Fibroblast of villous mesenchyme (primary cell): ENCODE measurements at places on chromosomes 6 and 20.

DNA sequence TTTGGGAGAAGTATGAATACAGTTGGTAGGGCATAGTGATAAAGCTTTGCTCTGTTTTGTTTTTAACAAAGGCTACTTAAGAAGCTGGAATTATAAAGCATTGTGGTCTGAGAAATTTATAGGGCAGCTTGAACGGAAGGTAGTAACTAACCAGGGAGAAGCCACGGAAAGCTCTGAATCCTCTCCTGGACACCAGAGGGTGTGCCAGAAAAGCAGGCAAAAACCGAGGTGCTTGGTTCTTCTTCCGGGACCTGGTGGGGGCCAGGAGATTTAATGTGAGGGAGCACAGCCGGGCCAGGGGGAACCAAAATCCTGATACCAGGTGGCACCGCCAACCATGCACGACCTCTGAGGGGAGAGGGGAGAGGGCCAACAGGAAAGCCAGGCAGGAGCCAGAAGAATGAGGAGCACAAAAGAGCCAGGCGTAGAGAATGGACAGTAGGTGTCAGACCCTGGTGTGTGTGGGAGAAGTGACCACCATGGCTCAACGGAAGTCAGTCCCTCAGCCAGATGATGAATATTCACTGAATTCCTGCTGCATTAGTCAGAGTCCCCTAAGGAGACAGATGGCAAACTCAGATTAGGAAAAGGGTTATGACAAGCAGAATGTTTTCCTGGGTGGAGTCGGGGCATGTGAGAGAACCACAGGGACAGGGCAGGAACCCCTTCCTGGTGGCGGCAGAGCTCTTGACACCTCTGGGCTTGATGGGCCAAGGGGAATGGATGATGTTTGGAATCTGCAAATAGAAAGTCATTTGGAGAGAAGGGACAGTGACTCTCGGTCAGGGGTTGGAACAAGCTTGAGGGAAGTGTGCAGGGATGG lies 262.3 kb downstream of the ZNF217 start:
- DNase-seq = peak; percentile 49

DNA sequence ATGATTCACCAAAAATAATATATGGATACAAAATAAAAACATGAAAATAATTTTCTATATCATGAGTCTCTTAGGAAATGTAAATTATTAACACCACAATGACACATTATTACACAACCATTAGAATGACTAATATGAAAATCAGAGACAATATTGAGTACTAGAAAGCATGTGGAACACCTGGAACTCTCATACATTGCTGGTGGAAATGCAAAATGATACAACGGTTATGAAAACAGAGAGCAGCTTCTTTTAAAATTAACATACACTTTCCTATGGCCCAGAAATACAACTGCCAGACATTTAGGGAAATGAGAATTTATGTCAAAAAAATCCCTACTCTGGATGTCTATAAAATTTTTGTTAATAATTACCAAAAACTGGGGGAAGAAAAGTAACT lies 853.3 kb upstream of the MAN1A1 start:
- no peak for DNase-seq

DNA sequence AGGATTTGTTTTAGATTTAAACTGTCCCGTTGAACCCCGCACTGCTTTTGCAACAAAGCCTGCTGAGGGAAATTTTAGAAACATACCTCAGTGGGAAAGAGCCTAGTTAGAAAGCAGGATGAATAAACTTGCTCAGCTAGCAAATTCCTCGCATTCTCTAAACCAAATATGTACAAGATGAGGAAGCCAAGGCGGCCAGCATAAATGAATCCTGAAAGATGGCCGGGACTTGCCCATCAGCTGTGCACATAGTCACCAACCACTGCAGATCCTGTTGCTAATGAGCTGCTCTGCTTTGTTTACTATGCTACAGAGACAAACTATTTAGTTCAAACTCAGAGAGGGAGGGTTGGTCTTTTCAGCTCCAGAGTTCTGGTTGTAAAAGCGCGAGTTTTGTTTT lies 49.0 kb downstream of the TMEM170B start:
- DNase-seq = peak; percentile 83

DNA sequence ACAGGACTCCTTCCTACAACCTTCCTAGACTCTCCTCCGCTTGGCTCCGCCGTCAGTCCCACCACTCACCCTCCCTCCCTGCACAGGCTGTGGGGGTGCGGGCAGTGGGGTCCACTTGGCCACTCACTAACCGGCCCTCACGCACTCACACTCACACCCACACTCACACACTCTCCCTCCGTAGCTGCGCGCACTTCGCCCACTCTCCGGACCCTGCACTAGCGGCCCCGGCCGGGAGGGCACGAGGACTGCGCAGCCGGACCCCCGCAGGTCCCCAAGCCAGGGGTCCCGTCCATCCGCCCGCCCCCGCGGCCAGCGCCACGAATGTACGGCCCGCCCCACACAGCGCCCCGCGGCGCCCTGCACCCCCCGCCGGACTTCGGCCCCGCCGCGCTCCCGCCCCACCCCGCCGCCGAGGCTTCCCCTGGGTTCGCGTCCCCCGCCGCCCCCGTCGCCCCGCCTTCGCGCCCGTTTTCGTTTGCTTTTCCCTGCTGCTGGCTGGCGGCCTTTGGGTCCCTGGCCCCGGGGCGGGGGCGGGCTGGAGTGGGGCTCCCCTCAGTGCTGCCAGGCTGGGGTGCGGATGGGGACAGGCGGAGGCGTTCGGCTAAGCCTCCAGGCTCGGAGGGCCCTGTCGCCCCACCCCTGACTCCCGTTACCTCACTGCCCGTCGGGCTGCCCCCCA lies 23.0 kb upstream of the SLC22A7 start:
- no peak for DNase-seq

DNA sequence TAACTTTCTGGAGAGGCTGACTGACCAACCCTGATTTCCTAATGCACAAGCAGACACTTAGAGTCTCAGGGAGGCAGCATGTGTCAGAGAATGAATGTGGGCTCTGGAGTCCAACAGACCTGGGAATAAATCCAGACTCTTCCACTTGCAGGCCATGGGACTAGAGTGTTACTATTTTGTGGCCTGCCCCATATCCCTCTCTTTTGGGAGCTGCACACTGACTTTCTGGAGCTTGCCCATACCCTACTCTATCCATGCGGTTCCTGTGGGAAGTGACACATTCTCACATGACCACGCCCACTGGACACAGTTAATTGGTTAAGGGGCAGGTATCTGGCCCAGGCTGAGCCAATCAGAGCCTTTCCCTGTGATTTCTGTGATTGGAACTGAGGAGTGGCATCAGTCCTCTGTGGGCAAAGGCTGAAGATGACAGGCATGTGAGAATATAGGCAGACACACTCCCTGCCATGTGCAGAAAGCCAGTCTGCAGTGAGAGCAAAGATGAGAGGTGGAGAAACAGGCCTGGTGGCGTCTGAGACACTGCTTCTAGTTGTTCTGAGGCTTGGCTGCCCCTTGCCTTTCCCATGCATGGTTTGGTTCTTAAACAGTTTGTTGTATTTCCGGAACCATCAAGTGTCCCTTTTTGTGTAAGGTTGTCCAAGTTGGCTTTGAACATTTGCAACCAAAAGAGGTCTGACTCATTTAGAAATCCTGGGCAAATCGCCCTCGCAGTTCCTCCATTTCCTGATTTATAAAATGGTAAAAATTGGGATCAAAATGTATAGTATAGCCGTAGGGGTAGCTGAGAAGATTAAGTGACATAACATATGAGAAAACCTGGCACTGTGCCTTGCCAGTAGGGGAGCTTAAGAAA lies 125.6 kb downstream of the CDC5L start:
- no peak for DNase-seq

DNA sequence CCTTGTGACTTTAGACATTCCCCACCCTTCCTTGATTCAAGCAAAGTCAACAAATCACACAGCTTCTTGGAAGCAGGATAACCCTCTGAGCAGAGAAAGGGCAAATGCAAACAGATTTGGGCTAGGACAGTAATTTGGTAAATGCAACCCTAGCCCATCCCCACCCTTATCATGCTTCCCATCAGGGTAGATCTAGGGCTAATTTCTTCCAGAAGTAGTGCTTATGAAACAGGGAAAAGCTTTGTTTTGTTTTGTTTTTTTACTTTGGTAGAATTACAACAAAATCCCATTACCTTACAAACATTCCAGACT lies 525.1 kb upstream of the NOX3 start:
- DNase-seq = no peak

DNA sequence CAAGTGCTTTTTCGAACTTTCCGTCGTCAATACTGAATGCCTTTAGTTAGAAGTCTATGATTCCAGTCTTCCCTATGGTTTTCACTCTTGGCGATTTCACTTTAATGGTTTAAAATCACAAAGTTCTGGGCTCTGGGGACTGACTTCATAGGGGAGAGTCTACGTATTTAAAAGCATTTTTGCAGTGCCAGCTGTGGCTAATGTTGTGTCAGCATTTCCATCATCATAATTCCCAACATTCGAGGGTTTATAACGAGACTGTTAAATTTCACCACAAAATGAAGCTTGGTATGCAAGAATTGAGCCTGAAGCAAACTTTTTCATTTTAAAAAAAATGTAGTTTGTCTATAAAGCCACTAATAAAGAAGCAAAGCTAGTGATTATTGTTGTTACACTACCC lies 242.7 kb downstream of the SOX4 start:
- peak; percentile 45 for DNase-seq

DNA sequence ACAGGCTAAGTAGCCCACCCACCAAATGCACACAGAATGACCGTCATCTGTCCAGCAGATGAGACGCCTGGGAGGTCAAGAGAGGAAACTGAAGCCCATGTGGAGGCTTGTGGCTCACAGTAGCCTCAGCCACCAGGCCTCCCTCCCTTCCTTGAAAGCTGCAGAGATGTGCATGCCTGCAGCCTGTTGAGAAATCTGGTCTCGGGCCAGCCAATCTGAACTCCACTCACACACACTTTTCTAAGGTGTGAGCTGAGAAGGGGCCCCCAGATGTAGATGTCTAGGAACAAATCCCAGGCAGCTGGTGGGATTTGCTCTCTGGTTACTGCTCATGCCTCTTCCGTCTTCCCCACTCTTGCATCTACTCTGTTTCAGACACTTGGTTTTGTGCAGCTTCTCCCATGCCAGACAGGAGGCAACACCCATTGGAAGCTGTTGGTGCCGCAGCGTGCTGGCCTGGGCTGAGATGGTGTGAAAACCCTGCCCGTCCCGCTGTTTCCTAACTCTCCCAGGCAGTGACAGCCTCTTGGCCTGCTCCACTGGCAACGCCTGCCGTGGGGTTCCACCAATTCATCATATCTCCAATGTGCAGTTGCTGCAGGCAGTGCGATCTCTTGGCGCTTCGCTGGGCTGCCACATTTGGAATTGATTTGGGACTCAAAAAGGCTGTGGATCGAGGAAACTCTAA lies 24.1 kb upstream of the PAX1 start:
- DNase-seq = no peak

DNA sequence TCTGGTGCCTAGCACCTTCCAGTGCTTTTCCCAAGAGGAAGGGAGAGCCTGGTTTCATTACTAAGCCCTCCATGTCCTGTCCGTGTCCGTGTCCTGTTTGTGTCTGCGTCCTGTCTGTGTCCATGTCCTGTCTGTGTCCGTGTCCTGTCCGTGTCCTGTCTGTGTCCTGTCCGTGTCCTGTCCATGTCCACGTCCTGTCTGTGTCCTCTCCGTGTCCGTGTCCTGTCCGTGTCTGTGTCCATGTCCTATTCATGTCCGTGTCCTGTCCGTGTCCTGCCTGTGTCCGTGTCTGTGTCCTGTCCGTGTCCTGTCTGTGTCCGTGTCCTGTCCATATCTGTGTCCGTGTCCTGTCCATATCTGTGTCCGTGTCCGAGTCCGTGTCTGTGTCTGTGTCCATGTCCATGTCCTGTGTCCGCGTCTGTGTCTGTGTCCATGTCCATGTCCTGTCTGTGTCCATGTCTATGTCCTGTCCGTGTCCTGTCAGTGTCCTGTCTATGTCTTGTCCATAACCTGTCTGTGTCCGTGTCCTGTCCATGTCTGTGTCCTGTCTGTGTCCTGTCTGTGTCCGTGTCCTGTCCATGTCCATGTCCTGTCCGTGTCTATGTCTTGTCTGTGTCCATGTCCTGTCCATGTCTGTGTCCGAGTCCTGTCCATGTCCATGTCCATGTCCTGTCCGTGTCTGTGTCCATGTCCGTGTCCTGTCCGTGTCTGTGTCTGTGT lies 54.4 kb upstream of the BHLHE23 start:
- DNase-seq = no peak

- DNase-seq = peak; percentile 13
These were observed 40.8 kb upstream of the BMP5 start for GRCh38 chr6:55916188-55916587.

DNA sequence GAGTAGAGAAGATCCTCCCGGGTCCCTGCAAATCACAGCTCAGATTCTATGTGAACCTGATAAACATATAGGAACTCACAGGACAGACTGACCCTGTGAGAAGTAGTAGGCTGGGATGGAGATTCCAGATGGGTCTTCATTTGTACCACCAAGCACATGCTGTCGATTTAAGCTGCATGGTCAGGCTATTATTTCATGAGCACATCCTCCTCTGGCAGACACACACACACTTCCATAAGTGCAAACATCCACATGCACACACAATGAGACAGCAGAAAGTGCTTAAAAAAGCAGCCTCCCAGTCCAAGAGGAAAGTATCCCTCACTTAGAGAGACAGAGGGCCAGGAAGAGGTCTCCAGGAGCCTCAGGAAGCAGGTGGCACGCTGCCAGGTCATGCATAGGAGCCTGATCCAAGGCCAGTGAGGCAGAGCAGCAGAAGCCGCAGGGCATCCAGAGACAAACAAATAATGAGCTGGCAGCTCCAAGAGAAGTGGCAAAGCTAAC lies 131.8 kb downstream of the UNC5CL start:
- DNase-seq = no peak

DNA sequence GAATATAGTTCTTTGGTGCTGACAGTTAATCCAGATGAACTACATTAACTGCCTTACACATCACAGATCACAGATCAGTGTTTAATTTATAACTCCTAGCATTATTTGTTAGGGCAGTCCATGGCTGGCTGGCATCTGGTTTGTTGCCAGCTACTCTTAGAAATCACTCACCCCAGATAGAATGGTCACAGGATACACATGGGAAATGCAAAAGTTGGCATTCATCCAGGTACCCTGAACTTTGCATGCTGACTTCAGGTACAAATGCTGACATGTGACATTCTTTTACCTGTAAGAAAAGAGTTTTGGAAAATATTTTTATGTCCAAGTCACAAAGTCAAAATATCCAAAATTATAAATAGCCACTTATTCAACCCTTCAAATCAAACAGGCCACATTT lies 20.2 kb downstream of the FBXL4 start:
- DNase-seq = no peak
